ENCODE measurements at places on chromosomes 16 and 17.

DNA sequence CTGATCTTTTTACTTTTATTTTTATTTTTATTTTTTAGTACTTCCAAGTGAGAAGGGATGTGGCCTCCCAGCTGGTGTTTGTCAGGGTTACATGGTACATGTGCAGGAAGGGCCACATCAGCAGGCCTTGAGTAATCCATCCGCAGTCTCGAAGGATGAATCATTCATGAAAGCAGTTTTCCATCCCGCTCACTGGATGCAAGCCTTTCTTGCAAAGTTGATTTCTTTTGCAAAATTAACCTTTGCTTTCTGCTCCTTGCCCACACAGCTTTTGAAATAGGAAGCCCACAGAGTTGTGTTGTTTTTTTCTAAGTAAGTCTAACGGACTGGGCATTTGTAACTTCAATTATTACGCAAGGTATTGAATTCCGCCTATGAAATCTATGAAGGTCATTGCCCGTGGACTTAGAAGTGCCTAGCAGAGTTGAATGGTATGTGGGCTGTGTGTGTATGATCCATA, 157.4 kb downstream of the PRKCA start:
- no peak for DNase-seq

GRCh38 chr16:55555436-55555835, 11.0 kb upstream of the CAPNS2 start:
- no peak for DNase-seq

DNA sequence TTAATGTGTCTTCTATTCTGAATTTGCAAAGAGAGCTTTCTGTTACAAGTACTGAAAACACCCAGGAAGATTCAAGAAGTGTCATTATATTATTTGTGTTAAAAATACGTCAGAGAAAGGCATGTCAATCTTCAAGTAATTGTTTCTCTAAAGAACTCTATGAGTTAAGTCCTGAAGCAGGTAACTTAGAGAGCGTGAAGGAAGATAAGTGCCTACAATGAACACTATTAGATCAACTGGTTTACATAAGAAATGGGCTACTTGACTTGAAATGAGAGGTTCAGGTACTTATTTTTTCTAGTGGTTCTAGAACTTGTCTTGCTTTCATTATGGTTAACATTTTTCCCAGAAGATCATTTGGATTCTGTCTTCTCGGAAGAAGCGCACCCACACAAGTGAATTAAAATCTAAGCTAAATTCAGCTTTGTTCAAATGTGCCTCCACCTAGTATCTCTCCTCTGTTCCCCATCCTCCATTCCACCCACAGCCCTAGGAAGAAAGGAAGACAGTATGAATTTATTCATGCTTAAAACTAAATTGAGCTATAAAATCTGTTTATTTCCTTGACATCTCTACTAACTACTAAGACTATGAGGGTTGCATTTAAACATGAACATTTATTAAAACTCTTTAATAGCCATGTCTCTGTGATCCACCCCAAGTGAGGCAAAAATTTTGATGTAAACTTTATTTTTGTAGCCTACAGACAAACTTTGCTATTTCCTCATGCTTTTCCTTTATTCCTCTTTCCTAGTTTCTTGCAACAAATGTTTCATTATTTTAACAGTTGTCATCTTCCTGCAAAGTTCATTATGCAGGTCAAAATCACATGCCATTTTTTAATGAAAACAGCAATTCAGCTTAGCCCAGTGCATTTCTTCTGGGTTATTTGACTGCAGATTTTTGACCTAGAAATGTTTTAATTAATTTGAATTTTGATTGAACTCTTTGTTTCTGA, 206.8 kb downstream of the KCNJ2 start:
- no peak for DNase-seq

DNA sequence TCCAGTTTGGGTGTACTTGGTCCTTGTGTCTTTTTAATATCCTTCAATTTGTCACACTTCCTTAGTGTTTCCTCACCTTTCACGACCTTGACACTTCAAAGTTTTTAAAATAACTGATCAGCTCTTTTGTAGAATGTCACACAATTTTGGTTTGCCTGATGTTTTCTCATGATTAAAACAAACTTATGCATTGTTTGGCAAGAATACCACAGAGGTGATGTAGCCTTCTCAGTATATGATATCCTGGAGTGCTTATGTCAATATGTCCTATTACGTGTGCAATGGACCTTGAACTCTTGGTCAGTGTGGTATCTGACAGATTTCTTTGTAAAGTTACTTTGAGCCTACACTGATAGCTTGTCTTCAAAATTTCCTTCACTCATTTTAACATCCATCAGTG, 297.4 kb downstream of the CNTNAP4 start:
- no peak for DNase-seq

GRCh38 chr16:17426451-17426850, 44.3 kb downstream of the XYLT1 start:
- DNase-seq: no peak

DNA sequence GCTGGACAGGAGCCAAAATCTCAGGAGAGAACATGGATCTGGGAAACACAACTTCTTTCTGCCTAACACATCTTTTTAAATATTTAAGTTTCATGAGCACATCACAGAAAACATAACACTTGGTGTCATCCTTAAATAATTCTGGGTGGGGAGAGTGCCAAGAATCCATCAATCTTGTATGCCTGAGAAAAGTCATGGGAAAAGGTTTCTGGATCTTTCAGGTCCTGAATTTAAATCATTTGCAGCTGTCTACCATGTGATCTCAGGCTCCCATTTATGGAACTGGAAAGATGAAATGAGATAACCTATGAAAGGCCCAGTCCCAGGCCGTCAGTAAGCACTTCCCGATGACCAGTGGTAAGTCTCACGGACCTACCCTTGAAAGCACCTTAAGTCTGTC, 15.1 kb downstream of the CDH11 start:
- no peak for DNase-seq

DNA sequence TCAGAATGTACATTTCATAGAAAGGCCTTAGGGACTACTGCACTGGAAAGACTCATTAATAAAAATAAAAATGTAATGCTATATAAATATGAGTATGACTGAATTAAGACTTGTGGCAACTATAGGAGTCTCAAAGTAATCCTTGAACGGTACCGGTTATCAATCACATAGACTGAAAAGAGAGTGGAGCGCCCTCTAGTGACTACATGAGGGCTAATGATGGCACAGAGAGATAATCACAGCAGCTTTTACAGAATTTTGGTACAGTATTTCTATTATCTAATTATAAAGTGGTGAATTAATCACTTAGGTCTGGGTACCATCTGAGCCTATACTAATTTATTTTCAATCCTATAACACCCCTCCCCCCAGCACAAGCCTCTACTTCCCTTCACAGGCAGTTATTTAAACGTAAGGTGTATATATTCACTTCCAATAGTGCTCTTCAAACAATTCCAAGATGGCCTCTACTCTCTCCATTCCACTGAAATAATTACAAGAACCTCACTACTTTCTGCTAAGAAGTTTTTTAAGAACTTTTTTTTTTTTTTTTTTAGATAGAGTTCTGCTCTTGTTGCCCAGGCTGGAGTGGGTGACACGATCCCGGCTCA, 40.7 kb upstream of the ANKFY1 start:
- peak; percentile 62 for DNase-seq

GRCh38 chr17:37481001-37481665, 8.6 kb upstream of the DUSP14 start:
- DNase-seq: no peak

DNA sequence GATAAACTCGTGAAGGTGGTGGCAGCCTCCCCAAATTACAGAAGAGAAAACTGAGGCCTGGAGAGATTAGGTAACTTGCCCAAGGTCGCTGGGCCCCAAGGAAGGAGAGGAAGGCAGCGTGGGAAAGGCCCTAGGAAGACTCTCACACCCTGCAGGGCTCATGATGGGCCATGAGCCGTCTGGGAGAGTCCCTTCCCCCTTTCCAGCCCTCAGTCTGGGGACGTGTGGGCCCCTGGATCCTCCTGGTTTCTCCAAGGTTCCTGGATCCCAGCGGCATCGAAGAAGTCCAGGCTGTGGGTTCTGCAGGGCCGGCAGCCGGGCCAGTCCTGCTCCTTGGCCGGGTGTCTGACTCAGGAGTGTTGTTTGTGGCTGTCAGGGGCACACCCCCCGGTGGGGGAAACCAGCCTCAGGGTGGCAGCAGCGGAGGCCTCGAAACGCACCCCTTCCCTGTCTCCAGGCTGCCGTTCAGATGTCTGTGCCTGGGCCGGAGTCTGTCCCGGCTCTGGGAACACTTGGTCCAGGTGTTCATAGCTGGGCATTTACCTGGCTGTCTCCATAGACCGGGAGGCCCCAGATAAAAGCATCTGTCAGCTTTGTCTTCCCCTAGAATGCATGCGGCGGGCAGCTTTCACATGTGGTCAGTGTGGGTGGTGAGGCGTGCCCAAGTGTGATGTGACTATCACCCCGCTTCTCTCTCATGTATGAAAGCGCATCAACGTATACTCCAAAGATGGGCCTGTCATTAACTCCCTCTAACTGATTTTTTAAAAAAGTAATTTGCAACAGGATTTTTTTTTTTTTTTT, 3.7 kb upstream of the RAP1GAP2 start:
- DNase-seq: peak; percentile 45

DNA sequence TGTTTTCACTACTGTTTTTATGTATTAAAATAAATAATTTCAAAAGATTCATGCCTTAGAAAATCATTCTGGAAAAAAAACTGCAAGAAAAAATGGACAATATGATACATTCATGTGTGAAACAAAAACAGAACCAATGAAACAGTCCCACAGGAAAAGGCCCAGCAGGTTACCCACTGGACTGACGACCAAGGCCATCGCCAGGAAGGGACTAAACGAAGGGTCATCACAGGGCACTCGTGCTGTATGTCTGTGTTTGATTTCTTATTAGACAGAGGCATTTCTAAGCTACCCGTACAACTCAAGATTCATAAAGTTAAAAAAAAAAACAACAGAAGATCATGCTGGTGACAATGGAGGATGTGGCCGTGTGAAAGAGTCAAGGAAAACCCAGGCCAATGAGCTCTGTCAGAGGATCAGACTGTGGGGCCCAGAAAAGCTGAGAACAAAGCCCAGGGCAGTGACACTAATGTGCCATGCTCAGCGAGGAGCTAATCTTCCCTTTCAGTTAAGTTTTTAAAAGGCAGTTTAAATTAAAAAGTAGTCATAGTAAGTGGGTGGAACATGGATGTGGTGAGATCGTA, 31.8 kb downstream of the NSMCE1 start:
- no peak for DNase-seq

DNA sequence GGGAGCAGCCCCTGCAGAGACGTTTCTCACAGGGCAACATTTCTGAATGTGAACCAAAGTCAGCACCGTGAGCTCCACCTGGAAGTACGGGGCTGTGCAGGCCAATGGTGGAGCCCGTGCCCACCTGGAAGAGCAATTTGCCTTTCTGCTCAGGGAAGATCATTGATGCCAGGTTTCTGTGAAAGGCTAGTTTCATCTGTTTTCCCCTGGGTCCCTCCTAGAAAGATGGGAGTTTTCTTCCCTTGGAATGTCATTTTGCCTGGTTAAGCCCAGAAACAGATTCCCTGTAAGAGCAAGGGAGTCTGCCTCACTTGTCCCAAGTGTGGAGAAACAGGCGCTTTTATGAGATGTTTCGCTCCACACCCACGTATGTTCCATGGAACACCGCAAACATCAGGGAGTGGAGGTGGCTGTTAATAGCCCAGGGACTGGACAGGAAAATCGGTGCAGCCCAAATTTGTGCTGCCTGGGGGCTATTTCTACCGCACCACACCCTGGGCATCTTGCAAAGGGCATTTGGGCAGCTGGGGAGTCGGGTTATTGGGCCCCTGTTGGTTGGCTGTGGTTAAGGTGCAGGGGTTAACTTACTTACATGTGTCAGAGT, 2.6 kb downstream of the SLC6A4 start:
- no peak for DNase-seq

DNA sequence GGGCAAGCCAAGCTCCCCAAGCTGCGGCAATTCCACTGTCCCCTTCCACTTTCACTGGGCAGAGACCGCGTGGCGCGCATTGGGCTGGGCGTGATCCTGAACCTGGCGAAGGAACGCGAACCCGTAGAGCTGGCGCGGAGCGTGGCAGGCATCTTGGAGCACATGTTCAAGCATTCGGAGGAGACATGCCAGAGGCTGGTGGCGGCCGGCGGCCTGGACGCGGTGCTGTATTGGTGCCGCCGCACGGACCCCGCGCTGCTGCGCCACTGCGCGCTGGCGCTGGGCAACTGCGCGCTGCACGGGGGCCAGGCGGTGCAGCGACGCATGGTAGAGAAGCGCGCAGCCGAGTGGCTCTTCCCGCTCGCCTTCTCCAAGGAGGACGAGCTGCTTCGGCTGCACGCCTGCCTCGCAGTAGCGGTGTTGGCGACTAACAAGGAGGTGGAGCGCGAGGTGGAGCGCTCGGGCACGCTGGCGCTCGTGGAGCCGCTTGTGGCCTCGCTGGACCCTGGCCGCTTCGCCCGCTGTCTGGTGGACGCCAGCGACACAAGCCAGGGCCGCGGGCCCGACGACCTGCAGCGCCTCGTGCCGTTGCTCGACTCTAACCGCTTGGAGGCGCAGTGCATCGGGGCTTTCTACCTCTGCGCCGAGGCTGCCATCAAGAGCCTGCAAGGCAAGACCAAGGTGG, 9.8 kb downstream of the SARM1 start:
- DNase-seq: no peak

DNA sequence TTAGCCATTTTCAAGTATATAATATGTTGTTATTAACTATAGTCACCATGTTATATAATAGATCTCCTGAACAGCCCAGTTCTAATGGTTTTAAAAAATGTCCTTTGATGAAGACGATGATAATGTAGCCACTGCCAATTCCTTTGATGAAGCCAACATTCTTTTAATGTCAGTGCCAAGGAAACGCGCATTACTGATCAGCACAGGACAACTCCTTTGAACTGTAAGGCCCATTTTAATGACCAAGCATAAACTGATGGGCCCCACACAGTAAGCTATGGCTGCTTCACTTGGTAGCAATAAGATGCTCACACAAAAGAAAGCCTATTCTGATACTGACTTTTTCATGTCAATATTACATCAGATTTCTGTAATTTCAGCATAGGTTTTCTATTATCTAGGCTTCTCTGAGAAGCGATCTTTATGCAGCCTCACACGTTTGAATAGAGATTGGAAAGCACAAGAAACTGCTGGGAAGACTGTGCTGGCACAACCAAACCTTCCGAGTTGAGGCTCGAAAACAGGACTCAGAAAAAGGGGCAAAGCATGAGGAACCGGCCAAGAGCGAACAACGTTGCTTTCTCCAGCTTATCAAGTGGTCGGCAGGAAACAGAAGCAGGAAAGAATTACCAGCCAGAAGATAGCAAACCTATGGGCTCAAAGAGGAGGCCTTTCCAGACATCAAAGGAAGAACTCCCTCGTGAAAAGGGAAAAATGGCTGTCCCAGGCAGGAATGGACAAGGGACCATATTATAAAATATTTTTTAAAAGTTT, 19.4 kb downstream of the ERN1 start:
- no peak for DNase-seq
